ENCODE measurements at places on chromosomes 3 and 15.

DNA sequence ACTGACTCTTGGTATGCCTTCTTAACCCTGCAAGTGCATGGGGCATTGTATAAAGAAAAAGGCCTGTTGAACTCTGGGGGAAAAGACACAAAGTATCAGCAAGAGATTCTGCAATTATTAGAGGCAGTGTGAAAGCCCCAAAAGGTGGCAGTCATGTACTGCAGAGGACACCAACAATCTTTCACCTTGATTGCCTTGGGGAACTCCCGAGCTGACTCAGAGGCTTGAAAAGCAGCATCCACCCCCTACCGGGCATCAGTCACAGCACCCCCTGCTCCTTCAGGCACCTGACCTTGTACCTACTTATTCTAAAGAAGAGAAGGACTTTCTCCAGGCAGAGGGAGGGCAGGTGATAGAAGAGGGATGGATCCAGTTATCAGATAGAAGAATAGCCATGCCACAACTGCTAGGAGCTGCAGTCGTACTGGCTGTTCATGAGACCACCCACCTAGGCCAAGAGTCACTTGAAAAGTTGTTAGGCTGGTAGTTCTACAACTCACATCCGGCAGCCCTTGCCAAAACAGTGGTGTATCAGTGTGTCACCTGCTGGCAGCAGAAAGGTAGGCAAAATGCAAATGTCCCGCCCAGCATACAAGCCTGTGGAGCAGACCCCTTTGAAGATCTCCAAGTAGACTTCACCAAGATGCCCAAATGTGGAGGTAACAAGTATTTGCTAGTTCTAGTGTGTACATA is 241.6 kb upstream of the CNTN6 start:
- DNase-seq = no peak

DNA sequence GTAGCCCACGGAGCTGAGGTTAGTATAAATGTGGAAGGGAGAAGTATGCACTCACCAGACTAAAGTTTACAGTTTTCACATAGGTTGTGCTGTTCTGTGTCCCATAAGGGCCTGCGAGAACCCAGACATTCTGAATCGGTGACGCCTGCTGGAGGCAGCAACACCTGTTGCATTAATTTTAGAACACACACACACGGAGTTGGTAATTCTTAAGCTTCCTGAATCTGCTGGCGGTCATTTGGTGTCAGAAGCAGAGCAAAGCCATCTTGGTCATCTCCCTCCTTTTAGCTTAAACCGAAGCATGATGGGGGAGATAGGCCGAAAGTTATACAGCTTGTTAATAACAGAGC is 41.1 kb upstream of the AP3B2 start:
- no peak for DNase-seq

- DNase-seq = no peak
These were observed 101.9 kb upstream of the KCNMB2 start for GRCh38 chr3:178434206-178434805.

DNA sequence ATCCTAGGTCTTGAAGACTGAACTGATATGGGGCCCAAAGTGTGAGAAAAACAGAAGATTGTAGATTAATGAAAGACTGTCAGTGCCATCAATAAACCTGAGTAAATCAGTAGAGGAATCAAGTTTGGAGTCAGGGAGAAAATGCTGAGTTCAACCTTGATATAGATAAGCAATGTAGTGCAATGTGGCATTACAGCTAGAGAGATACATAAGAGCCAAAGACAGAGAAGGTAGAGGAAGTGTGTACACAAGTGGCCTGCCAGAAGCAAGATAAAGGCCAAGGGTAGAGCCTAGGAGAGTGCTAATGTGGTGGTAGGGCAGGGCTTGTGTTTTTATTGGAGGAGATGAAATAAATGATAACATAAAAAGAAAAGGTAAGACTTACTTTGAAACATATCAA is 26.0 kb upstream of the EID1 start:
- no peak for DNase-seq

DNA sequence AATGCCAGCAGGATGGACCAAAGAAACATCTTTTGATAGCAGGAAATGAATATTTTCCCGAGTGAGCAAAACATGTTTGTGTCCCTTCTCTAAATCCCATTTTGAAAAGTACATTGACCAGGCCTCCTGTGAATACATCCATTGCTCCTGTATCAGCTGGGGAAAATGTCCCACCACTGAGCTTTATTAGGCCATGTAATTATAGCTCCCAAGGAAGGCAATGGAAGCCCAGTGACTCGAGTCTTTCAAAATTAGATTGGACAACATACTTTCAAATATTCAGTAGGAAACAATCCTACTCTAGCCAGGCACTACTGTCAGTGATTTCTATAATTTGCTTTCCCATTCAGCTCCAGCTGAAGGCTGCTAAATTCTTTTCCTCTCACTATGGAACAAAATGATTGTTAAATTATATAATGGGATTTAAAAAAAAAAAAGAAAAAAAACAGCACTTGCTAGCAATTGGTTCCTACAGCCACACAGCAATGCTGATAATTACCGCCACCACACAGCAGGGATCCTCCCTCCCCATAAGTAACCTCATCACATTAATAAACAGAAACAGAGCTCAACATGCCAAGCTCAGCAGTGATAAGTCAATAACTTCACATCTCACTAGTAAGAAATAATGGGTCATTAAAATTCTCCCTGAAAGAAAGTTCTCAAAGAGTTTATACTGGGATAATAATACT is 172.4 kb upstream of the SLC2A2 start:
- no peak for DNase-seq

GRCh38 chr3:156983559-156983958 is 157.4 kb downstream of the LEKR1 start:
- DNase-seq = no peak

DNA sequence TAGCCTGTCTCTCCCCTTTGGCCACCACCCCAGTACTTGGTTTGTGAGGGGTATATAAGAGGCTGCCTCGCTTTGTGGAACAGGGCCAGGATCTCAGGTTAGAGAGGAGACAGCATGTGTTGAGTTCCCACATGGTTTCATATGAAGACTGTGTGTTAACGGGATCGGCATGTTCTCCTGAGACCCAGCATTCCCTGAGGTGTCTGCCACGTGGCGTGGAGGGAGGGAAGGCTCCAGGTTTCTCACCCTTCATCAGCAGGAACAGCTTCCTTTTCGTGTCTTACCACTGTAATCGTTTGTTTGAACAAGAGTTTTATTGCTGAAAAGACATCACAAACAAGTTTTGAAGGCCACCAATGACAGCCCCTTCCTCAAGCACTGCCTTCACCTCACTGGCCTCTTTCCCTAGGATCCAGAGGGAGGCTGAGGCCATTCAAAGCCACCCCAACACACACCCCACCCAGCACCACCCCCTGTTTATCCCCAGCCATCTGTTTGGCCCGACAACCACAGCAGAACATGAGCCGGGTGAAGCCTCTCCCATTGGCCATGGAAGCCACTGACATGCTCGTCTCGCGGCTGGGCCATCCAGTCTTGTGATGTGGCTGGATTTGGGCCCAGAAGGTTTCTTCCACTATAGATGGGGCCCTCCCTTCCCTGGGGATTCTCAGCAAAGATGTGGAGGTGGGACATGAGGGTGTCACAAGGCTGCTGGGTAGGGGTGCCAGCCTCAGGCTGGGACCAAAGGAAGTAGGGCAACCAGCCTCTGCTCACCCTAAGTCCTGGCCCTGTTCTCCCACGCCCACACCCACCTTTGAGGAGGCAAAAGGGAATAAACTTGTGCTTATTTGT is 10.0 kb downstream of the BHLHE40 start:
- no peak for DNase-seq

DNA sequence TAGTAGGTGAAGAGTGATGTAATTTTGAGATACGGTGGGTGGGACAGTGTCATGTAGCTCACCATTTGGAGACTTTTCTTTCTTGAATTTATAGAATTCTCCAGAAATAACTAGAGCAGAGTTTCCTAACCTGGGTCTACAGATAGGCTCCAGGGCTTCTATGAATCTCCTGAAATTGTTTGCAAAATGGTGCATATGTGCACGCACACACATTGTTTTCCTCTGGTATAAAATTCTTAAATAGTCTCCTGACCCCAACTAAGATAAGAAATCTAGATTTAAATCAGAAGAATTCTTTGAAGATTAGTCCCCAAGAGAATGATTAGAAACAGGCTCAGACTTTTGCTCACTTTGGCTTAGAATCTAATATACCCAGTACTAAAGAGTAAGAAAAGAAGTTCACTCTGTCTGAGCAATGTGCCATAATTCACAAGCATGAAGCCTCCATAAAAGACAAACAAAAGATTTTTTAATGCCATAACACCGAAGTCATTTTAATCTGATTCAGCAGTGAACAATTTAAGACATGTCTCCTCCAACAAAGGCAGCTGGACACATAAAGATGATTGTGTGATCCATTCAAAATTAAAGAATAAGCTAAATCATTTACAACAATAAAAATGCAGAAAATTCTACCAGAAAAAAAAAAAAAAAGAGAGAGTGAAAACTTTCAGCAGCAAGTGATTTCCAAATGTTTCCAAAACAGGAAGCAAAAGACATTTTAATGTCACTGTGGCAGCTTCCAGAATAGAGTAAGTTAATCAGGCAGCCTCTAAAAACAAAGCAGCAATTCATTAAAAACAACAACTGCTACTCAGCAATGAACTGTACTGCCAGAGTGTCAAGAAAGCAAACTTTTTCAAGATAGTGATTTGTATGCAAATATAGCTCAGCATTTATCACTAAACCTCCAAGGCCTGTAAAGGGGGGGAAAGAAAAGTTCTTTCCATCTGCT is 975.5 kb upstream of the CFAP20DC start:
- DNase-seq = no peak

- no peak for DNase-seq
These were observed 26.6 kb downstream of the GABRA5 start for GRCh38 chr15:26893351-26894065.
